CD4-positive, alpha-beta memory T cell (primary cell): ENCODE measurements at places on chromosomes 2 and 18.

DNA sequence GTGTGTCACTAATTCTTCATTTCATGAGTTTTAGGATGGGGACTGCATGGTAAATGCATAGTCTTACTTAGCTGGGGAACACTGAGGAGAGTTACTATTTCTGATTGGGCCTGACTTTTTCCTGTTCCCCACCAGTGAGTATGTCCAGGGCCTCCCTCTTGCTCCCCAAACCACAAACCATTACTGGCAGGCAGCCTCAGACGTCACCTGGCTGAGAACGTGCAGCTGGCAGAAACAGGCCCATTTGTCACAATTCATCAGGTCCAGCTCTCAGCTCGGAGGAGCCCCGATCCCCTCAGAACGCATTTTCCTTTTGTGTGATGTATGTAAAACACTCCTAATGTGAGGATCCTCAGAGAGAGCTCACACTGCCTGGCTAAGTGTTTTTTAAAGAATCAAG, 71.7 kb upstream of the SIX3 start:
- no peak for DNase-seq

GRCh38 chr2:223865124-223865523, 27.7 kb upstream of the AP1S3 start:
- peak; percentile 77 for DNase-seq

DNA sequence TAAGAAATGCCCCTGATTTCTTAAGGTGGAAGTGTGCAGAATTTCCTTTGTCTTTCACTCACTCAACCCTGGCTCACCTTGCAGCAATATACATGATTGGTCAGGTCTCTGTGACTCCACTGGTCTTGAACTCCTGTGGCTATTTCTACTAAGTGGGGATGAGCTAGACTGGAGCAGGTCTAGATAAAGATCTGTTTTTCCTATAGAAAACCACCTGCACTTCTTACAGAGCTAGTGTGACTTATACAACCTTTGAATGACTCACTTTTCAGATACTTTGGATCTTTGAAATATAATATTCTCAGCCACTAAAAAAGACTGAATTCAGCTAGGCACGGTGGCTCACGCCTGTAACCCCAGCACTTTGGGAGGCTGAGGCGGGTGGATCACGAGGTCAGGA, 98.5 kb upstream of the KCTD1 start:
- no peak for DNase-seq

DNA sequence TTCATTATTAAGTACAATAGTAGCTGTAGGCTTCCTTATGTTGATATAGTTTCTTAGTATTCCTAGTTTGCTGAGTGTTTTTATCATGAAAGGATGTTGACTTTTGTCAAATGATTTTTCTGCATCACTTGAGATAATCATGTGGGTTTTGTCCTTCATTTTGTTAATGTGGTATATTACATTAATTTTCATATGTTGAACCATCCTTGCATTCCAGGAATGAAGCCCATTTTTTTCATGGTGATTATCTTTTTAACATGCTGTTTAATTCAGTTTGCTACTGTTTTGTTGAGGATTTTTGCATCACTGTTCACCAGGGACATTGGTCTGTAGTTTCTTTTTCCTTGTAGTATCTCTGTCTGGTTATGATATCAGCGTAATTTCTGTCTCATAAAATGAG, 82.9 kb upstream of the CNGA3 start:
- no peak for DNase-seq

GRCh38 chr2:31089645-31090044, 48.6 kb downstream of the GALNT14 start:
- no peak for DNase-seq

DNA sequence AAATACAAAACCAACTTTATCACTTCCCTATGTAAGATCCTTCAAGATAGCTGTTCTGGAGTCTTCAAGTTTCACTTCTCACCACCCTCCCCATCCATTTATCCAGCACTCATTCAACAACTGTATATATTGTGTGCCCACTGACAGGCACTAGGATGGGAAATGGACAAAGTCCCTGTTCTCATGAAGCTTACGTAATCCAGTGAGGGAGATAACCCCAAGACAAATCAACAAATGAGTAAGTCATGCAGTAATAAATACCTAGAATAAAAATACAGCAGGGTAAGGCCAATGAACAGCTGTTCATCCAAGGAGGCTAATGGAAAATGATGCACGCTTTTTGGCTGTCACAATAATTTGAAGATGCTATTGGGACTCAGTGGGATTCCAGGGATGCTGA, 133.8 kb downstream of the MEMO1 start:
- DNase-seq: no peak

GRCh38 chr18:33532978-33533377, 45.0 kb upstream of the ASXL3 start:
- no peak for DNase-seq

DNA sequence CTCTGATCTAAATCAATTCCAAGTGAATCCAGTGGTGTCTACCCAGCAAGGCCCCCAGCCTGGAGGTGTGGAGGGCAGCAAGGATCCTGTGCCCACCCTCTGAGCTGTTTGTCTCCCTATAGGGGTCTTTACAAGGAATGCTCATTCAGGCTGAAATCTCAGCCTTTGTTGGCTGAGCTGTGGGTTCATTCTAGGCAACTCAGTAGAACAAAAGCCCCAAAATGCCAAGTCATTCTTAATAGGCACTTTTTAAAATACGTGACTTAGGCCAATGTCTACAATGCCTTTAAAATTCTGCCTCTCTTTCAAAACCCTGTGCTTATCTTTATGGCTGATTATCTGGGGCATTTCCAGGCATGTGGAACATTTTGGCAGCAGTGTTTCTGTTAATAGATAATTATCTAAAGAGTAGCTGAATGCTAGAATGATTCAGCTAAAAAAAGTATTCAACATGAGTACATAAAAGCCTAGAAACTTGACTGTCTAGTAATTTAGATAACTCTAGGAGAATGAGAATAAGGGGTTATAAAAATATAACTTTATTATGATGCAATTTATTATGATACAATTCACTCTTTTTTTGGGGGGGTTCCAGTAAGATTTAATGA, 7.4 kb downstream of the UGT1A6 start:
- DNase-seq: no peak

- DNase-seq: no peak
Observed at GRCh38 chr2:217909156-217909820, 93.5 kb downstream of the TNS1 start.

- DNase-seq: no peak
Observed at GRCh38 chr2:86235196-86235980, 36.1 kb downstream of the MRPL35 start.

DNA sequence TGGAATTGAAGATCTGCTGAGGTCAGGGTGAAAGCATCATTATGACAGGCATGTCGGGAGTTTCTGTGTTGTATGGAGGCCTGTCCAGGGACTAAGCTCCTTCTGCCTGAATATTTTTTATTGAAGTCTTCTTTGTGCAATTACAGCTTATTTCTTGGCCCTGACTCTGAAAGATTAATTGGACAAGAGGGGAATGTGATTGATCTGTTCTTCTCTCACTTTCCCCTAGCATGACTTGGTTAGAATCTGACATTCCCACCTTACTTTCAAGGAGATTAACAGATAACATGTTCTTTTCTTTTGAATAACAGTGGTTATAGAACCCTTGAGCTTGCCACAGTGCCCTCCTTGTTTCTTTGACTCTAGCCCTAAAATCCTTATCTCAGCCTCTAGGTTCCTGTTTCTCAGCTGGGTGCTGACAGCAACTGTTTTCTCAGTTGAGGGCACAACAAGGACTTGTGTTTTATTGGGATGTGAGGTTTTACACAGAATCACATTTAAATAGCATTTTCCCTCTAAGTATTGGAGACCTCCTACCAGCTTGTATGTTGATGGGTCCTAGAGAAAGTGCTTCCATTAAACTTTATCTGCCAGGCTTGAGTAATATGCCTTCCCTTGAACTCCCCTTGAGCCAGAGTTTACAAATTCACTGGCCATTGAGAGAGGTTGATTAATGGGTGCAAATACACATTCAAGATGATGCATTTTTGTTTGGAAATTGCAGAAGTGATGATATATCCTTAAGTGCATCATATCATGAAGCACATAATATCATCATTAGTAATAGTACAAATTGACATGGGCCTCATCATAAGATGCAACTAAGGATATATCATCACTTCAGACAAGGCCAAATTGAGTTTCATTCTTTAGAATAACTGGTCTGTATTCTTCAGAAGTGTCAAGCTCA, 12.5 kb downstream of the TTLL4 start:
- no peak for DNase-seq

GRCh38 chr2:11753452-11753885, 7.0 kb downstream of the LPIN1 start:
- peak; percentile 56 for DNase-seq

GRCh38 chr2:18439716-18440115, 120.7 kb downstream of the RDH14 start:
- DNase-seq: no peak

DNA sequence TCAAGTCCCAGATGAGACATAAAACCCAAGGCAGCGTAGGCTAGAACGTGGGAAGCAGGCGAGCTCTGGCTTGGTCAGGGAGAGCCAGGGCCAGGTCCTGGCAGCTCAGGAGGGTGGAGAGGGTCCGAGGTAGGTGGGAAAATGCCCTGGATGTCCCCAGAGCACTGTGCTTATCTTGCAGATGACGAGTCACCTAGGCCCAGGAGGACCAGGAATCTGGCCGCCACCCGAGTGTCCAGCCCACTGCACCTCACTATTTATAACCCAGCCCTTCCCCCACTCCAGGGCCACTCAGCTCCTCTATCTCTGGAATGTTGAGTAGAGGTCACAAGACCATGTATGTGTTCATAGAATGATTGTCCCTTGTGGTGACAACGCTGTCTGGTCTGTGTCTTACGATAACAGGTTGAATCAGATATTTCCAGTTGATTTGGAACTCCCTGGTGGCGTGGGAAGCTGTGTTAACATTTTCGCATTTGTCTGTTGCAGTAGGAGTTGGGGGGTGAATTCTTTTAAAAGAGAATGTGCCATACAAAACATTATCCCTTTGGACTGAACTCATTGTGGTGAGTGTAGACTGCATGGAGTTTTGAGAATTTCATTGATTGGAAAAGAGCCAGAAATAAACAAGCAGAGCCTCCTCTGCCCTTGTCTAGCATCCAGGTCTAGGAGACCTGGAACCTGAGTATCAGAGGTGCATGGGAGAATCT, 47.5 kb downstream of the EMILIN2 start:
- no peak for DNase-seq

- no peak for DNase-seq
Observed at GRCh38 chr2:215969131-215969841, 44.1 kb downstream of the MREG start.

GRCh38 chr18:39960550-39960949, 1994.5 kb upstream of the PIK3C3 start:
- no peak for DNase-seq

GRCh38 chr2:53275743-53276142, 491.9 kb upstream of the CHAC2 start:
- no peak for DNase-seq

DNA sequence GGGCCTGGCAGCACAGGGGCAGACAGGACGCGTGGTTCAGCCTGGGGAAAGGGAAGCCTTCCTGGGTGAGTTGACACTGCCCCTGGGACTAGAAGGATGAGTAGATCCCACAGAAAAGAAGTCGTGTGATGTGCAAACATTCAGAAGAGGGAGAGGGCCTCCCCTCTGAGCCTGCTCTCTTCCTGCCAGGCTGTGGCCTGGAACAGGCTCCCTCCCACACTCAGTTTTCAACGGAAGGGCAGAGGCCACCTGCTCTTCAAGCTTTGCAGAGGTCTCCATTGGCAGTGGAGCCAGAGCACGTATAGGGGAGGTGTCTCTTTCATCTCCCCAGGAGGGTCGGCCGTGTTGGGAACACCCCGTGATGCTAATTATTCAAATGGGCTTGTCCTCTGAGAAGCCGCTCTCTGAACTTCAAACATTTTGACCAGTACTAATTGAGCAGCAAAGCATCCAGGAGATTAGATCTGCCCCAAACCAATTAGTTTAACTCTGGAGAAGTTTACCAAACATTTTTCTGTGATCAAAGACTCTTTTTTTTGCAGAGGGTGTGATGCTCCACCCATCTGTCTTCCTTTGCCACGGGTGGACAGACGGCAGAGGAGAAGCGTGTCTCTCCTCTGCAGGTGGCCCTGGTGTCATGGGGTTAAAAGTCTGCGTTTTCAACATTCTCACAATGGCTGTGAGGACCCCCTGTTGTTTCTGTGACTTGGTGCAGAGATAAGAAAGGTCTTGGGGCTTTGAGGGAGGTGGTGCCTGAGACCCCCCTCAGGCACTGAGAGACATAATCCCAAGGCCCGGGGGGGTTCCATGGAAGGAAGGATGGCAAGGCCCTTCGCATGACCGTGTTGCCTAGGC, 29.5 kb upstream of the ODC1 start:
- DNase-seq: no peak

DNA sequence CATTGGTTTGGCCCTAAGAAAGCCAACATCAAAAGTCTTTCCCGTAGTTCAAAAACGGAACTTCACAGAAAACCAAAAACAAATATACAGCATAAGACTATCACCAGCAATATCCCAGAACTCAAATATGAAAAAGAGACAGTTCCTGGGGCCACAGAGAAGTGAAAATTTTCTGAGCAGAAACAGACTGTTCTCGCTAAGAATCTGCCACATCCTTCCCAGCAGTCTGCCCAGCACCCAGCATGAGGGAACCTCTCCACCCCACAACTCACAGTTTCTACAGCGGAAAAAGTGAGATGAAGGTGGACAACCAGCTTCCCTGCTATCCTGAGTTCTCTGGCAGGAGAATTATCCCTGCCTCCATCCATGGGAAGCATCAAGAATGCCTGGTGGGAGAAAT, 26.7 kb upstream of the TMEM163 start:
- DNase-seq: no peak

GRCh38 chr2:105880637-105881036, 135.9 kb downstream of the NCK2 start:
- DNase-seq: no peak

DNA sequence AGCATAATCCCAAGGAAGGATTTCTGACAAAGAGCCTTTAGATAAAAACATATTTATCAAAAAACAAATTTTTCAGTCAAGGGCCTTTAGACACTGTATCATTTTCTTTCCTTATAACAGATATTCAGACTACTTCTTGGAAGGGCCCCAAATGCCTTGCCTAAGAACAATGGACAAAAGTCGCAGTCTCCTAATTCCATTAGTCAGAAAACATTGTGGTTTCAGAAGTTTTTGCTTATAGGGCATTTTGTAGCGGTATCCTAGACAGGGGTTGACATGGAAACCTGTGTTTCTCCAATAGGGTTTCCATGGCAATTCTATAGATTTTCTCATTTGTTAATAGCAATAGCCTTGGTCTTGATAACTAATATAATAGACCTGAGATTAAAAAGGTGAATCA, 36.7 kb upstream of the AGPS start:
- DNase-seq: no peak

- no peak for DNase-seq
Observed at GRCh38 chr2:47688561-47688960, 94.4 kb upstream of the MSH6 start.

DNA sequence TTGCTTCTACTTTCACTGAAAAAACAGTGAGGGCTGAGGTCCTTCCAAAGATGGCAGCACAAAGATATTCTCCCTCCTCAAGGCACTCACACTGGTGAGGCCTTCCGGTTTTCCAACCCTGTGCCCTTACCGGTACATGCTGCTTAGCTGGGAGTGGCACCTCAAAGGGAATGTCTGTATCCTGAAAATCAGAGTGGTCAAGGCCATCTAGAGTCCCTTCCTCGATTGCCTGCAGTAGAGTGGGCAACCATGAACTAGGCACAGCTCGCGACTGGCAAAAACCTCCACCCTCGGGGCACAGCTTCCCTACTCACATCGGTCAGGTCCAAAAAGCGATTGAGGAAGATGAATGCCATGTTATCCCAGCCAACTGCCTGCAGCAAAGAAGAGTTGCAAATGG, 3.4 kb downstream of the KRTCAP3 start:
- no peak for DNase-seq

GRCh38 chr2:150674283-150674682, 186.8 kb upstream of the RND3 start:
- no peak for DNase-seq

- no peak for DNase-seq
Observed at GRCh38 chr2:78418021-78418420, 607.5 kb upstream of the REG3G start.
